ENCODE measurements at places on chromosomes 3 and 15.

DNA sequence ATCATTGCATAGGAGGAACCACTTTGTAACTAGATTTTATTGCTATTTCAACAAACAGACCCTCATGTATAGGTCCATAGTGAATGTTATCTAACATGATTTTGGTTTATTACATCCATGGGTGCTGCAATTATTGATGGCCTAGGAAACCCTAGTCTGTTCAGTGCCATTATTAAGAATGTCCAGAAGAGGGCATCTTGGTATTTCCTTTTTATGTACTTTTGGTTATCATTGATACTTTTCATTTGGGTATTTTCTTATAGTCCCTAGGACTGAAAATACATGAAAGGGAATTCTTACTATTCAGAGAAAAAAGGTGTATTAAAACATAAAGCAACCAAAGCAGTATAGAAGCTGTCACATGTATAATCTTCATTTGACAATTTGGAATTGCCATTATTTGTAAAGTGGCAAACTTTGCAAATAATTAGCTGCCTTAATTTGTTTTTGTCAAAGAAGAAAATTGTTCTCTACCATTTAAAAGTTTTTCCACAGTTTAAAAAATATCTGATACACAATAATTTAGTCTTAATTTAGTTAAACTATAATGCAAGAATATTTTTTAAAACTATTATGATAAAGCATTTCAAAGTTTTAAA lies 48.7 kb downstream of the CNOT10 start:
- peak; percentile 47 for DNase-seq

DNA sequence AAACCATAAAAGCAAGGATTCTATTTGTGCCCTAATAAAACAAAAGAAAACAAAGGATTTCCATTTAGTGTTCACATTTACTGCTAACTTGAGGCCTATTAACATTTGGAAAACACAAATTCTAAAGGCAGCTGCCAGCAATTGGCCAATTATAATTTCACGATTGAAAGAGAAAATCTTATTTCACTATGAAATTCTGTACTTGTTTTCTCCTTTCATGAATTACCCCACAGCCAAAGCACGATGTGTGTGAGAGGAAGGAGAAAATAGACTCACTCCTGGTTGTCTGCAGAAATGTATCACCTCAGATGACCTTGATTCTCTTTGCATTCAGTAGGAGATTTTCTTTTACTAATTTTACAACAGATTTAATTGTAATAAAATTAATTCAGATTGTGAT lies 242.8 kb upstream of the GBE1 start:
- DNase-seq: no peak

GRCh38 chr3:39347586-39347876 lies 18.0 kb downstream of the CCR8 start:
- no peak for DNase-seq

DNA sequence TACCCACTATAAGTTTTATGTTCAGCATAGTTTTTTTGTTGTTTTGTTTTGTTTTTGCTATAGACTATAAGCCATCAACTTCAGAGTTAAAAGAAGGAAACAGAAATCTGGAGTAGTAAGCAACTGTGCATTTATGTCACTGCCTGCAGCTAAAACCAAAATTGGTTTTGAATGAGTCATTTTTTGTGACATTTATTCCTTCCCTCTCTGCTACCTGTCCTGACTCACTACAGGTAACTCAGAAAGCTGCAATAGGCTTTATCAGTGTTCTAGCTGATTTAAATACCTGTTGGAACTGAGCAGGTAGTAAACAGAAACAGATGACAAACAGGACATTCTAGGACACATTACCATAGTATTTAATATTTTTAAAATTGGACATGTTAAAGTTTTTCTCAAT lies 393.3 kb upstream of the WNT5A start:
- no peak for DNase-seq

- no peak for DNase-seq
Measured at GRCh38 chr3:156017352-156018030, 102.9 kb upstream of the KCNAB1 start.

- no peak for DNase-seq
Measured at GRCh38 chr15:54841701-54842305, 354.9 kb downstream of the RSL24D1 start.

DNA sequence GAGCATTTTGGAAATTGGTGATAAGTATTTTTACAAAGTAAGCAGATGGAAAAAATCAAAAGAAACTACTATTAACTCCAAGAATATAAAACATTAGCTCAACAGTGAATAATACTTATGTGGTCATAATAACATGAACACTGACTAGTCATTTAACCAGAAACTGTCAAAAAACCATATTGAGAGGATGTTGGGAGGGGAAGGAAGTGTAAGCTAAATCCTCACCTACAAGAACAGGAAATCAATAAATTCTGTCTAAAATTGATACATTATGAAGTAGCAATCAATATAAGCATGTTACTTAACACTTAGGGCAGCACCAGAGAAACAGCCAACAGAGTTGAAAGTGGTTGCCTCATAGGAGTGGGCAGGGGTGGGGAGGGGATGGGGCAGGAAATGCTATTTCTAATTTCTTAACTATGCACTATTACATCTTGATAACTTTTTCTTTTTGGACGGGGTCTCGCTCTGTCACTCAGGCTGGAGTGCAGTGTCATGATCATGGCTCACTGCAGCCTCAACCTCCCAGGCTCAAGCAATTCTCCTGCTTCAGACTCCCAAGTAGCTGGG lies 41.7 kb downstream of the CCR3 start:
- DNase-seq: peak; percentile 38

GRCh38 chr3:28972921-28973320 lies 307.9 kb upstream of the RBMS3 start:
- DNase-seq: no peak

- DNase-seq: no peak
Measured at GRCh38 chr15:66771351-66771650, 69.3 kb downstream of the SMAD6 start.

DNA sequence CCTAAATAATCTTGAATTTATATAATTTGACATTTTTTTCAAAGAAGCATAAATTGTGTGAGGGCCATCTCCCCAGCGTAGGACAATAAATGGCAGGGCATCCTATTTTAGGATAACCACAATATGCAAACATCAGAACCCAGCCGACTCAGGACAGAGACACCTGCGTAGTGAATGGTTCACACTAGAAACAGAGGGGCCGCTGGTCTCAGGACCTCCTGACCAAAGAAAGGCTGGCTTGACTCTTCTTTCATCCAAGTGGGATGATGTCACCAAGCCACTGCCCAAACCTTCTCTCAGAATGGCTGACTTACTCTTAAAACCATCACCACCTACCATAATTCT lies 162.1 kb downstream of the FOXP1 start:
- no peak for DNase-seq

DNA sequence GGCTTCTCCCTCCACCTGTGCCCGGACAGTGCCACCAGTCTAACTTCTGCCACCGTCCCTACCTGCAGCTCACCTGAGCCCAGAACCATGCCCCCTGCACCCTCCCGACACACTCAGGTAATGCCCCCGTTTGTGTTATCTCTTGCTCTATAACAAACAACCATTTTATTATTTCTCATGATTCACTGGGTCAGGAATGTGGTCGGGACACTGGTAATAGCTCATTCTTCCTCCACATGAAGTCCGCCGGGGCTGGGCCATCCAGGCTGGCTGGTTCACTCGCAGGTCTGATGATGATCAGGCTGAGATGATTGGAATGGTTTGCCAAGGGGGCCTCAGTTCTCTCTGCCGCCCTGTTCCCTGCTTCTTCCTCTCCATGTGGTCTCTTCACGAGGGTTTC lies 20.3 kb upstream of the NR2E3 start:
- no peak for DNase-seq

DNA sequence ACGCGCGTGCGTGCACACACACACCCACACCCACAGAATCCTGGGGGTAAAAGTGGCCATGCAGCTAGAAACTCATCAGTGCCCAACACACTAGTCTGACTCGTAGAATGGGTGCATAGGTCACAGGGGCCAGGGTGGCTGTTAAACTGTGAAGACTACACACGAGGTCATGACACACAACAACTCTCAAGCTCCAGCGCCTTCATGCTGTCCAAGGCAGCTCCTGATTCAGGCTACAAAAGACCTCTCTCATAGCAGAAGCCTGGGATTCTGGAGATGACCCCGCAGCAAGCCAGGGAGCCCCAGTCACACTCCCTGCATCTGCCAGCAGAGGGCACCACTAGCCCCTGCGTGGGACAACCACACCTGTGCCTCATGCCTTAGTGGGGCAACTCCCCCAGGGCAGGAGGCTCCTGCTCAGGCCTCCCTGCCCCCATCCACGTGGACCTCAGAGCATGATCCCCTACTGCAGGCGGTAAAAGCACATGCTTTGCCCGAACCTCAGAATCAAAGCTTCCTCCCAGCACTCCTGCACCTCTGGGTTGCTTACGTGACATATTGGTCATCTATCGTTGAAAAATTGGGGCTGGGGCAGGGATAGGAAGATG lies 93.1 kb downstream of the LRIG1 start:
- peak; percentile 74 for DNase-seq

GRCh38 chr15:51274956-51275355 lies 63.4 kb downstream of the CYP19A1 start:
- no peak for DNase-seq
